ENCODE measurements at places on chromosomes 4 and X.

DNA sequence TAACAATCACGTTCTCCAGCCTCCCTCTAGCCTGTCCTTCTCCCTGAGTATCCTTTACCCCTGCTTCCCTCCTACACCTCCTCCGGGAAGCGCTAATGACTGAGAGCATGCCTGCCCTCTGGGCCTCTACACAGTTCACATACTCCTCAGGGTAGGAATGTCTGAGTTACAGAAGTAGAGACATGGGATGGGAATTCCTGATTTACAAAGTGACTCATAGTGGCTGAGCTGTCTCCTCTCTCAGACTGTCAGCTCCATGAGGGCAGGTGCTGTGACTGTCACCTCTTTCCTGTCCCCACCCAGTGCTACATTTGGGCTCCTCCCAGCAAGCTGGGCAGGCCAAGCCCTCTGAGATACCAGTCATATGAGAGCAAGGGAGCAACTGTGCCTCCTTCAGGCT is 2.6 kb downstream of the LAS1L start:
- DNase-seq: no peak

DNA sequence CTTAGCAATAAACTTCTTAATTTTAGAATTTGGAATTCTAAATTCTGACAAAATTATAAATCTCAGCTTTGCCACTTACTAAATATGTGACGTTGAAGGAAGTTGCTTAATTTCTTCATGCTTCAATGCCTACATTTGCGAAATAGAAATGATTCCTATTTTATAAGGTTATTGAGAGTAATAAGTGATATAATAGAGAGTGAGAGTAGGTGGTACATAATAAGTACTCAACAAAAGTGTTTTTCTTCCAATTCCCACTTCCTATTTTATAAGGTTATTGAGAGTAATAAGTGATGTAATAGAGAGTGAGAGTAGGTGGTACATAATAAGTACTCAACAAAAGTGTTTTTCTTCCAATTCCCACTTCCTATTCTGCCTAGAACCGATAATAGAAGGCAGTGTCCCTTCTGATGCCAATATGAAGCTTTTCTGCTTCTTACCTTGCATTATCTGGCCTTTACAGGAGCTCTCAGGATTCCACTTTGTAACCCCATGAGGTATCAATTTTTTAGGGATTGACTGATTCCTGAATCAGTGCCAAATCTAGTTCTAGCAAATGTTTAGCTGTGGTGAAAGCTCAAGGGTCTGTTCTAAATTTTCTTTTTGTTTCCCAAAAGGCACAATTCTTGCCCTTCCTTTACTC is 31.4 kb downstream of the VSIG4 start:
- no peak for DNase-seq

- no peak for DNase-seq
These were observed 98.4 kb downstream of the STIM2 start for GRCh38 chr4:26958925-26959653.

DNA sequence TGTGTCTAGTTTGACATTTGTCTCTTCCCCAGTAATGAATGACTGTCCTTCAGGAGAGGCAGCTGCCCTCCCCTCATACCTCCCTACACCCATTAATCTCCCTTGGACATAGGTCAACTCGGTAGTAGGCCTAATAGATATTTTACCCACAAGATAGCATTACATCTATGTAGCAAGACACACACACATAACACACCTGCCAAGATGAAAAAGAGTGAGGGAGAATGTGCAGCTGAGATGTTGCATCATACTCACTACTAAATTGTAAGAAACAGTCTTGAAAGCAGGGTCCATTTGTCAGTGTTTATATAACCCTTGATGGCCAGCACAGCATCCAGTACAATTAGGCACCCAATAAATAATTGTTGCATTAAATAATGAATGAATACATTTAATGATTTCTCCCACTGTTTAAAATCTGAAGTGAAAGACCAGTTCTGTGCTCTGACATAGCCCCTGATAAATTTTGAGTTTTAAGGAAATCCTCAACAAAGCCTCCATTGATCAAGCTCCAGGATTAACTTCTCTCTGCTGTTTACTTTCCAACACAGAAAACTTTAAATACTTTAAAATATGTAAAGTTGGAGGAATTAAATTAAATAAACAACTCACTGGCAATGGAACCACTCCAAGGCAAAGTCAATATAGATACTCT is 440.8 kb upstream of the RASGEF1B start:
- no peak for DNase-seq

GRCh38 chr4:147707892-147708672 is 23.8 kb upstream of the ARHGAP10 start:
- no peak for DNase-seq

GRCh38 chrX:110384490-110384889 is 25.8 kb downstream of the RTL9 start:
- no peak for DNase-seq

GRCh38 chr4:17814140-17814539 is 3.4 kb downstream of the NCAPG start:
- DNase-seq: no peak

GRCh38 chrX:75603833-75604232 is 81.0 kb upstream of the ZDHHC15 start:
- DNase-seq: no peak

GRCh38 chr4:108620933-108621905 is 843 bp downstream of the RPL34 start:
- no peak for DNase-seq

DNA sequence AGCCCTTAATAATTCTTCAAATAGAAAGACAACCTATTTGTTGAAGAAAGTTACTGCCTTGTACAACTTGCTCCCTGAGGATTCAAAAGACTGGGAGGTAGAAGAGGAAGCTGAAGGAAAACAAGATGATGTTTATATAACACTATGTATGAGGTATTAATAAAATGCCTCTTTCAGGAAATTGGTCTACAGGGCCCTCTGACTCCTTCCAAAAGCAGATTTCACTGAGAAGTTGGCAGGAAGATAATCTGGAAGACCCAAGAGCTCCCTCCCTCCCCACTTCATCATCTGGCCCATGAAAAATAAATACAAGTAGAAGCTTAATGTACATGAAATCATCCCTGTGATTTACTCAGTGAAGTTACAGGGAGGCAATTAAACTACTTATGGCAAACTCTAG is 107.5 kb upstream of the MAGEC2 start:
- no peak for DNase-seq

DNA sequence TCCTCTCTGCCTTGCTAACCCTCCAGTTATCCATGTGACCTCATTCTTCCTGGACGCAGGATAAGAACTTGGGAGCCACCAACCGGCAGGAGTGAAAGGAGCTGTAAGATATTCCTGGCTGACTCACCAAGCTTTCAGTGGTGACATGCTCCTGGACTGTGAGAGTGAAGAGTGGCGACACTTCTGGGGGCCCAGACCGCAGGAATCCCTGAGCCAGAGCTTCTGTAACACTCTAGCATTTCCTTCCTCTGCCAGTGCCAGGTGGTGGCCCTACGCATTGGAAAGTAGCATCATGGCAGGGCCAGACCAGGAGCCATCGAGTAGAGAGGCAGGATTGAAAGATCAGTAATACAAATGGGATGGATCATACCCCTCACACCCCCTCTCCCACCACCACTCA is 474.3 kb downstream of the ACTRT1 start:
- no peak for DNase-seq

- no peak for DNase-seq
These were observed 41.1 kb upstream of the PPARGC1A start for GRCh38 chr4:23930750-23931488.

DNA sequence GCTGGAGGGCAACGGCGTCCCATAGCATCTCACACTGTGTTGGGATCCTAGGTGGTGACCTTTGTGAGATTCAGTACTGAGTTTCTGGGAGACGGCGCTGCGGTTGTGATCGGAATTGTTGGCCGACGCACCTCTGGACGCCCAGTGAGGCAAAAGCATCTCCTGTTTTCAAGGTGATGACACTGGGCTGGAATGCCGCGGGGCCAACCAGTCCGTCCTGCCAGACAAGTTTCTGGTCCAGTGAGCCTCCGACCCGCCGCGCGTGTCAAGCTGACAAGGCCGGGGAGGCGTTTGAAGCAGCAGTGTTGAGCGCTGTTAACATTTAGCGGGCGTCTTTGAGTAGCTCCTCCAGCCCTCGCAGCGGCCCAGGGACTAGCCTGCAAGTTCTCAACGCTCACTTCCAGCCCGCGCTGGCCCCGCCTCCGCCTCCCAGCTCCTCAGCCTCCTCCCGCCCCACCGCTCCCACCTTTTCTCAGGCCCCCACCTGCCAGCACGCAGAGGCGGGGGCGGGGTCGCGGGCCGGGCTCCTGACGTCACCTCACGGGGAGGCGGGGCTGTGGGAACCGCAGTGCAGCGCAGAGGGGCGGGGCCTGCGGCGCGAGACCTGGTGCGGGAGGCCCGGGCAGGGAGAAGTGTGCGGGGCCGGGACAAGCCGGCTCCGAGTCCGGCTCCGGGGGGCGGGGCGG is 482 bp upstream of the CDS1 start:
- DNase-seq: peak; percentile 90

DNA sequence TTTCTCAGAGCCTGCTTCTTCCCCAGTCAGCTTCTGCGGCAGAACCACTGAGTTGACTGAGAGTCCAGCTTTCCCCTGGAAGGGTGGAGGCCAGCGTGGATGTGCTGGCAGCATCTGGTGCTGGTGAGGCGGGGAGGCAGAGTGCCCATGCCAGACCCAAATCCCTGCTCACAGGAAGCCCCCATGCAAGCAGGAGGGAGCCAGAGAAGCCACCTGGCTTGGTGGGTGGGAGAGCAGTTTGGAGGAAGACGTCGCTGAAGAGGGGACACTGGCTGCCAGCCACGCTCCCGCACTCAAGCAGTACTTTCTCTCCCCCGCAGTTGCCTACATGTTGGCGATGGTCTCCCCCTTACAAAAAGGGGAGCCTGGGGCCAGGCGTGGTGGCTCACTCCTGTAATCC is 6.0 kb downstream of the PDZD4 start:
- DNase-seq: no peak

- no peak for DNase-seq
These were observed 1.5 kb upstream of the IRAK1 start for GRCh38 chrX:154021131-154021611.

- no peak for DNase-seq
These were observed 156.1 kb downstream of the GPAT3 start for GRCh38 chr4:83692028-83692427.

DNA sequence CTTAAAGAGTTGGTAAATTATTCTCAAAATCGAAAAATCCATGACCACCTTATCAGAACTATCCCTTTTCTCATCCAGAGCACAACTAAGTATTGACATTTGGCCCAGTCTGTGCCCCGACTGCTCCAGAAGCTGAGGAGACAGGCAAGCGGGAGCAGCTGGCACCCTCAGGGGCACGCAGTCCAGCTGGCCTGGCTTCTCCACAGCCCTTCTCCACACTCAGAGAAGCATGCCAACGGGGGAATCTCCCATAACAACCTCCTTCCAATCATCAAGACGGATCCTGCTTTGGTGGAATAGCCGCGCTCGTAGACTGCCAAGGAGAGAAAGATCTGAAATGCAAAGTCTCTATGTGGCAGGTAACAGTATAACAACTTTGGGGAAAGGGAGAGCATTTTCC is 85.4 kb downstream of the AFAP1 start:
- DNase-seq: no peak

DNA sequence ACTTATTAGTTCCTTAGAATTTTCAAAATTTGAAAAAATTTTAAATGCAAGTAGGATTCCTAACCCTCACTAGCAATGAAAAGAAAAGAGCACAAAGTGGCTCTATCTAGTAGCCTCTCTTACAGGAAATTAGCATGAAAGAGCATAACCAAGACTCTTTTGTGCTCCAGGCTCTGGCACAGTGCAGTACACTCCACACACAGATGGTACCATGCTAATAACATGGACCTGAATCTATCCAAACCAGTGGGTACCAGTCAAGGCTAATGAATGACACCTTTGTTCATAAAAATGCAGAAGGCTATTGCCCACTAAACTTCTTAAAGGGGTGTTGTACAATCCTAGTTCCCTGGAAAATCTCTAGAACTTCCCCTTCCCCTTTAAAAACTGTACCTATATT is 119.0 kb downstream of the MANBA start:
- DNase-seq: no peak

DNA sequence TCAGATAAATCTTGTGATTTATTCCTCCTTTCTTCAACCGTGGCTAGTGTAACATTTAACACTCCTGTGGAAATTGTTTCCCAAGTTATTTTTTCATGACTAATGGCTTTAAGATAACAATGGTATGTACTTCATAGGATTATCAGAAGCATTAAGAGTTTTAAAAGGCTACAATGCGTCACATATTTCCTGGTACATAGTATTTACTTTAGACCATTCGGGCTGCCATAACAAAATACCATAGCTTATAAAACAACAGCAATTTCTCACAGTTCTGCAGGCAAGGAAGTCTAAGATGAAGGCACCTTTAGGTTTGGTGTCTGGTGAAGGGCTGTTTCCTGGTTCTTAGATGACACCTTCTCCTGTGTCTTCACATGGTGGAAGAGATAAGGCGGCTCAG is 158.6 kb downstream of the PAPSS1 start:
- no peak for DNase-seq

DNA sequence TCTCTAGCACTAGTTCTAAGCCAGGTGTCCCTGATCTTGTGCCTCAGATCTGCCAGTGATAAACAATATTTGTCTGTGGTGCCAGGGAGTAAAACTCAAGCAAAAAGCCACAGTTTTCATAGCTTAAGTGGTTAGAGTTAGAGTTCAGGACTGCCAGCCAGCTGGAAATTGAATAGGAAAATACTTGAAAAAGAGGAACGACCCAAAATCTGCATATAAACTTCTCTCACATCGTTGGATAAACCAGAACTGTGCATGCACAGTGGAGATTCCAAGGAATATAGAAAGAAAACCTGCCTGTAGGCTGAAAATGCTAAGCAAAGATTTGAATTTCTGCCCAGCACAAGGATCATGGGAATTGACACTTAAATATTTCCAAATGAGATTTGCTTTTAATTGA is 35.0 kb upstream of the GNPDA2 start:
- no peak for DNase-seq

DNA sequence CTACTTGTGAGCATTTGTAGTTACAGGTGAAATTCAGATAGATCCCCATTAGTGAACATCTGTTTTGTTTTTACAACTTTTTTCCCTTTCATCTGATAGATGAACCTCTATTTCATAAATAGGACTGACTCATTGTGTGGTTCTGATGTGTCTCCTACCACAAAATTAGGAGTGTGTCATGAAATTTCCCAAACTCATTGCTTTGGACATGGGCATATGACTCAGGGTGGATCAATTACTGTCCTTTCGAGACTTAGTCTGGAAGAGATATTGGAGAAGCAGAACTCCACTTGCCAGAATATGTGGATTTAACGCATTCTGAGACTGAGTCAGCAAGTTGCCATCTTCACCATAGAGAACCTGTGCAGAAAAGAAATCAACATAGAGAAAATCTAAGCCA is 53.5 kb upstream of the PCDH10 start:
- no peak for DNase-seq

DNA sequence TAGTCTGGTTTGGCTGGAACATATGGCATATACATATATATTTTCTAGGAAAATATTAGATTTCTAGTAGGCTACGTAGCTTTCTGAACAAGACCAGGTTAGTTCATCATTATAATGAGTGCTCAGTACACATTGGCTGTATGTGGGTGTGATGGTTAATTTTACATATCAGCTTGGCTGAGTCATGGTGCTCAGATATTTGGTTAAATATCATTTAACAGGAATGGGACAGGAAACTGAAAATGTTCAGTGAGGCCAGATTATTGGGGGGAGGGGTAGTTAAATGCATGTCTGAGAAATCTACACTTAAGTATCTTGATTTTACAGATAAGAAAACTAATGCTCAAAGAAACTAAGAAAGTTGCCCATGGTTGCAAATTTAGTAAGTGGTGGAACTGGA is 160.1 kb downstream of the RBMX2 start:
- DNase-seq: no peak

GRCh38 chr4:14827111-14827510 is 175.2 kb upstream of the CPEB2 start:
- DNase-seq: no peak

- no peak for DNase-seq
These were observed 108.3 kb downstream of the JADE1 start for GRCh38 chr4:128917781-128918180.

Data from COR-L47 (cell line).